ENCODE measurements at places on chromosomes 7 and 10.

DNA sequence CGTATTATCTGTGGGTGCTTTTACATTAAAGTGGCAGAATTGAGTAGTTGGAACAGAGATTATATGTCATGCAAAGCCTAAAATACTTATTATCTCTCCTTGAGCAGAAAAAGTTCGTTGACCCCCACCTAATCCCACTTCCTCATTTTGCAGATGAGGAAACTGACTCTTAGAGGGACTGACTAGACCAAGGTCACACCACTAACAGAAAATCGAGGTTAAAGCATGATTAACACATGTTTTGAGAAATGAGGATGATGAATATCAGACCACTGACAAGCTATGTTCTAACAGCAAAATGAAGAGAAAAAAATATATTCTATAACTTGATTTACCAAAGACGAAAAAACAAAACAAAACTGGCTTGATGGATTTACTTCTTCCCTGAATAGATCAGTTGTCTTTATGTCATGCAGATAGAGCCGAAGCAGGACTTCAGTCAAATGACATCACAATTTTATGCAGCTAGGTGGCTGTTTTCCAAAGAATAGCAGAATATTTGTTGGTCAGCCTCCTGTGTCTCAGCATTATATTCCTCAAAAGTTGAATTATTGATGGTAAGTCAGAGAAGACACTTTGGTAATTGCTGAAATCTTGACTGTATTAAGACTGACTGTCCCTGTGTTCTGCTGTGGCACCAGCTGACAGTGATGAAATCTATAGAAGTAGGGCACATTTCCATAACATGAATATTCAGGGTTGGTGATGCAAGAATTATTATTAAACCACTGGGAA, 24.2 kb upstream of the SMIM30 start:
- no peak for DNase-seq

GRCh38 chr10:43903451-43903850, 254.8 kb upstream of the ZNF32 start:
- no peak for DNase-seq

GRCh38 chr10:69516316-69516715, 56.9 kb downstream of the NEUROG3 start:
- no peak for DNase-seq

DNA sequence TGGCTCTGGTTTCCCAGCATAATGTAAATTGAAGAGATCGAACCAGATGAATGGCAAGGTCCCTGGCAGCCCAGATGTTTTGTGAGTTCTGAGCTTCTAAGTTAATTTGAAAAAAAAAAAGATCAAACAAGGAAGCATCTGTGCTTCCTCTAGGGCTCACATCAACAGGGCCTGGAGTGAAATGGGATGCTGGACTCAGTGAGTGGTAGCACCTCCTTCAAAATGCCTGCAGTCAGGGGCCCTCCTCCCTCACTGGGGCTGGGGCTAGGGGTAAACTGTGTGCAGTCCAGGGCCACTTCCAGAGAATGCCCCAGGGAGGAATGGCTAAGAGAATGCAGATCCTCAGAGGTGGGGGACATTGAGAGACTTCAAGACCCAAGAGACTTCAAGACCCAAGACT, 6.0 kb upstream of the CUEDC2 start:
- no peak for DNase-seq

DNA sequence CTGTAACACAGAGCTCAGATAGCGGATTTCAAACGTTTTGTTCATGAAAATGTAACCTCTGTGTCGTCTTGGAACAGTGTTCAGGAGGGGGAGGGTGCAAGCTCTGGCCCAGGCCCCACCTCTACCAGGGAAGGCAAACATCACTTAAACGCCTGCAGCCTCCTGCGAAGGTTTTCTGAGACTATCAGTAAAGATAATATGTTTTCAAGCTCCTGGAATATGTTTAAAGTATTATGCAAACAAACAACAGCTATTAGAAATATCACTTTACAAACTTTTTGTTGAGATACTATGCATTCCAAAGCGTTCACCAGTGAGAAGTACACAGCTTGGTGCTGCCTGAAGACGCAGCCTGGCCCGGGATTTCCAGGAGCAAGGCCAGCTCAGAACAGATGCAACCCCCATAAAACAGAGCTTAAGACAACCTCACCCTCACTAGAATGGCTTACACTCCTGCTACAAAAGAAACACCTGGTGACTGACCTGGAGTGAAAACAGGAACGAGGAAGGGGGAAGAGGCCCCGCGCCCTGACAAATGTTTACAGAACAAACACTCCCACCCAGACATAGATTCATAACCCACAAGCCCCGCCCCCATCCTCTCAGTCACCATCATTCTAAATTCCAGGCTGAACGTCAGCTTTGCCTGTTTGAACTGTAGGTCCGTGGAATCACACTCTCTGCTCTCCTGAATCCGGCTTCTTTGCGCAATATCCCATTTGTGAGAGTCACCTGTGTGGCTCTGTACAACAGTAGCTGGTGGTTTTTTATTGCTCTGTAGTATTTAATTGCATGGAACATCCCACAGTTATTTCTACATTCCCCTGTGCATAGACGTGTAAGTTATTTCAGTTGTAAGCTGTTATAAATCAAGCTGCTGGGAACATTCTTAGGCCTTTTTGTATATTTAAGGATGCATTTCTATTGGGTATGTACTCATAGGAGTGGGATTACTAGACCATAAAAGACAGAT, 155.0 kb downstream of the PTPRN2 start:
- DNase-seq: no peak

DNA sequence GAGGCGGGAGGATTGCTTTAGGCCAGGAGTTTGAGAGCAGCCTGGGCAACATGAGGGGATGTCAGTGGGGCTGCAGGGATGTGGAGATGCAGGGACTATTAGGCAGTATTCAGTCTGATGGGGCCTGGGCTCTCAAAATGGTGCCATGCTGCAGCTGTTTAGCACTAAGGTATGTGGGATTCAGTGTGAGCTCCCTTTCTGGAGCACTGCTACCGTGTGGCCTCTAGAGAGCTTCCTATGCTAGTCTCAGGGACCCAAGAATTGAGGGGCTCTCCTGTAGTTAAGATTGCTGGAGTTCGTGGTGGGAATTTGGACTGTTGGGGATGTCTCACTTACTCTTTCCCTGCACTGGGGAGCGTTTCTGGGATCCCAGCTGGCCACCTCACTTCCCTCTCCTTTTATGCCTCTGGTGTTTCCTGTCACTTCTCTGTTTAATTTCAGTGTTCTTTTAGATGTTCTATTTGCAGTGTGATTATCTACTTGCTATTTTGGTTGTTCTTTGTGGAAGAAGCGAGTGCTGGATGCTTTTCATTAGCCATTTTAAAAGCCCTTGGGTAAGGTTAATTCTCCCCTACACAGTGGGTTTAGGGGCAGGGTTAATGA, 23.4 kb downstream of the LSMEM1 start:
- DNase-seq: no peak

- no peak for DNase-seq
Measured at GRCh38 chr10:72126184-72126871, 38.0 kb upstream of the SPOCK2 start.

- no peak for DNase-seq
Measured at GRCh38 chr7:149102666-149103065, 12.1 kb upstream of the ZNF786 start.

DNA sequence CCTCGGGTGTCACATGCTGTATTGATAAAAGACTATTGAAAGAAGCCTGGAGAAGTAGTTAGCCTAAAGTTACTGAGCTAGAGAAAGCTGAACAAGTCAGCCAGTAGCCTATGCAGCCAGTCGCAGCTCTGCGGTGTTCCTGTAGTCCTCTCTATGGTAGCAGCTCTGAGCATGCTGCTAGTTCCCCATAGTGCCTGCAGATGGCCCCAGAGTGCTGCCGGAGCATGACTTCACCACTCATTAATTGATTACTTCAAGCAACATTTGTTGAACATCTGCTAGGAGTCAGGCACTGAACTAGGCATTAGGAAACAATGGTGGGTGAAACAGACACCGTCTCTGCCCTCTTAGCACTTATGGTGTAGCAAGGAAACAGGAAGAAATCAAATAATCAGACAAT, 422.7 kb downstream of the SORCS3 start:
- DNase-seq: peak; percentile 7

GRCh38 chr7:40824461-40824860, 689.7 kb downstream of the SUGCT start:
- no peak for DNase-seq

GRCh38 chr10:122086416-122087240, 97.7 kb downstream of the TACC2 start:
- DNase-seq: no peak

- no peak for DNase-seq
Measured at GRCh38 chr10:101267776-101268175, 38.5 kb upstream of the LBX1 start.

GRCh38 chr7:21454182-21454581, 26.3 kb downstream of the SP4 start:
- DNase-seq: no peak

- peak; percentile 24 for DNase-seq
Measured at GRCh38 chr7:158495786-158496185, 91.8 kb downstream of the PTPRN2 start.

GRCh38 chr10:5089865-5090264, 4.3 kb upstream of the AKR1C3 start:
- no peak for DNase-seq

DNA sequence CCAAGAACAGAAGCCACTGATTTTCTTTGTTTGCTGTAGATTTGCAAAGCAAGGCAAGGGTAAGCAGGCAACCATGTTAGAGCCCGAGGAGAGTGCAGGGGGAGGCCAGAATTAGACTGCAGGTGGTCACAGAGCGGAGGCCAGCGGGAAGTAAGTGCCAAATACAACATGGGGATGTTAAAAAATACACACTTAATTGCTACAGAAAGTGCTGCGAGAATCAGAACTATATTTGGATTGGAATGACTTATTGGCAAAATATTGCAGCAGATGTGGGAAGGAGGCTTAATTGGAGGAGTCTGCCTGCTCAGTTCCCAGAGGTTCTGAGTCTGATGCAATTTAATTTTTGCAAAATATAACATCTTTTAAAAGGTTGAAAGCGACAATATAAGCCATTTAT, 49.7 kb upstream of the ADCY1 start:
- DNase-seq: no peak

- DNase-seq: no peak
Measured at GRCh38 chr7:139901901-139902300, 72.8 kb downstream of the TBXAS1 start.

- DNase-seq: no peak
Measured at GRCh38 chr7:81079746-81080145, 160.9 kb upstream of the SEMA3C start.

GRCh38 chr7:108015740-108016139, 12.8 kb upstream of the LAMB1 start:
- no peak for DNase-seq

DNA sequence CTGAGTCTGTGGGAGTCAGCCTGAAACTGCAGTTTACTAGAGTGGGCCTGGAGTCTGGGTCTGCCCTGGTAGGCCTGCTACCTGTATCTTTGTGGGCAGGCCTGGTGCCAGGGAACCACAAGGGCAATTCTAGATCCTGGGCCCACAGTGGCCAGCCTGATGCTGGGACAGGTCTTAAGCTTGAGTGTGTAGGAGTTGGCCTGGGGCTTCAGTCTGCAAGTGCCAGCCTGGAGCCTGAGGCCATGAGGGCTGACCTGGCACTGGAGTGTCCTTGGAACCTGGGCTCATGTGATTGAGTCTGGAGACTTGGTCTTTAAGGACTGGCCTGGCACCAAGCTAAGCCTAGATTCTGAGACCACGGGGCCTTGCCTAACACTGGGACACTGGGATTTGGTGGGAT, 245.7 kb upstream of the TEX47 start:
- DNase-seq: no peak
